ENCODE measurements at places on chromosomes 3 and 15.
A peak's percentile ranks its signal among the peaks of the same experiment; 100 is the strongest.

- DNase-seq: no peak
These were observed 13.8 kb upstream of the PPP4R2 start for GRCh38 chr3:72982609-72983366.

GRCh38 chr15:101635944-101636727, 16.0 kb downstream of the TM2D3 start:
- no peak for DNase-seq

GRCh38 chr3:109480014-109480413, 142.7 kb upstream of the DPPA4 start:
- no peak for DNase-seq

DNA sequence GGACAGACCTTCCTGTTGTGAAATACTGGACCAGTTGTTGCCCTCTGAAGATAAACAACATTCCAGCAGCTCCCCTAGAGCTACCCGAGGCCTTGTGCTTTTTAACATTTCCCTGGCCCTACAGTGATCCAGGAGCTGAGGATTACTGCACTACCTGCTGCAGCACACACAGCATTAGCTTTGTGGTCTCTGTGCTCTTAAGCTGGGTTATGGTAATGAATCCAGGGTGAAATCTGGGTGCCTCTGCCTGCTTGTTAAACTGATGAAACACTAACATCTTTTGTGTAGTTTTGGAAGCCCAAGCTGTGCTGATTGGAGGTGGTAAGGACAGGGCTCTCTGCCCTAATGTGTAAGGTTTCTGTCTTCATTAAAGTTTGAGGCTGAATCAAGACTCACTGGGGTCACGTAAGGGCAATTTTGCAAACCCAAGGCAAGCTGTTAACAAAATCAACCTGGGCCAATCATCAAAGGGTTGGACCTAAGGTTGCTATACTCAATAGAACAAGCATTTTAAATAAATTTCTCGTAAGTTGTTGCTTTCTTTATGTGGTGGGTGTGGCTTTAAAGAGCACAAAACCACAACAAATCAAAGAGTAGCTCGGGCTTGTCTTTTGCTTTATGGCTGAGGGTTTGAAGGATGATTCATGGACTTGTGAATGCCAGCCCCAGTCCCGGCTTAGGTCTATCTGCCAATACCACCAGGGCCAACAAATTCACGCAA, 183.9 kb downstream of the TPRG1 start:
- peak; percentile 32 for DNase-seq

Data from stimulated activated CD4-positive, alpha-beta T cell treated with anti-CD3 and anti-CD28 coated beads, Interleukin-1b, Interleukin-23, amount 100 ng/mL, for 4 hours (primary cell).